ENCODE measurements at places on chromosomes 4 and X. TPM values are rescaled to one million over a fixed set of nuclear protein-coding genes. Genes with fewer than 3 reads are reported as not detected.

The KCTD8 gene
- total RNA-seq: not detected

The PABPC5 gene
- 10.6 TPM for total RNA-seq

The LCORL gene
- total RNA-seq: 17.1 TPM

The NSUN7 gene
- 1.5 TPM for total RNA-seq

The STK26 gene
- total RNA-seq: 78.0 TPM

The ZMYM3 gene
- 49.9 TPM for total RNA-seq

The ADH1C gene
- not detected for total RNA-seq

The LPAR4 gene
- 14.3 TPM for total RNA-seq

The CACNA1F gene
- total RNA-seq: not detected

The ANK2 gene
- 115 TPM for total RNA-seq

The HSFX3 gene
- not detected for total RNA-seq

The FAM193A gene
- total RNA-seq: 18.4 TPM

The MUC7 gene
- 0.06 TPM for total RNA-seq

The HGFAC gene
- 0.12 TPM for total RNA-seq

The LRRC66 gene
- 0.10 TPM for total RNA-seq

The PHKA1 gene
- total RNA-seq: not detected

The MAP9 gene
- 5.0 TPM for total RNA-seq

The SLC26A1 gene
- total RNA-seq: not detected

The F9 gene
- not detected for total RNA-seq

The SPATA4 gene
- 0.56 TPM for total RNA-seq

The GABRG1 gene
- not detected for total RNA-seq

The TRIM75 gene
- total RNA-seq: 0.87 TPM

The SPINK2 gene
- not detected for total RNA-seq

The ANXA3 gene
- 4.5 TPM for total RNA-seq

The PCGF3 gene
- 50.3 TPM for total RNA-seq

The CENPE gene
- 49.3 TPM for total RNA-seq

The SHROOM2 gene
- total RNA-seq: 0.57 TPM

The SORCS2 gene
- 1.4 TPM for total RNA-seq

The CENPI gene
- 48.4 TPM for total RNA-seq

The XAGE2 gene
- total RNA-seq: not detected

Data from SJCRH30 (cell line).